ENCODE measurements at places on chromosomes 2 and 18.

DNA sequence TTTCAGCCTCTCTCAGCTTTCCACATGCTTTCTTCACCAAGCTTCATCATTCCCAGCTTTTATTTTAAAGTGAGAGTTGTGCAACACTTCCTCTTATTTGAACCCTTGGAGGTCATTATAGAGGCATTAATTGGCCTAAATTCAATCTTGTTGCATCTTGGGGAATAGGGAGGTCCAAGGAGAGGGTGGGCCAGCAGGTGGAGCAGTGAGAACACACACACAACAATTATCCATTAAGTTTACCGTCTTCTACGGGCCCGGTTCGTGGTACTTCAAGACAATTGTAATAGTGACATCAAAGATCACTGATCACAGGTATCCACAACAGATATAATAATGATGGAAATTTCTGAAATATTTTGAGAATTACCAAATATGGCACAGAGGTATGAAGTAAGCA lies 457.2 kb upstream of the SMIM21 start:
- DNase-seq: no peak

- DNase-seq: no peak
Measured at GRCh38 chr18:6891788-6892187, 162.3 kb downstream of the ARHGAP28 start.

GRCh38 chr18:31410716-31411483 lies 34.3 kb downstream of the DSG4 start:
- no peak for DNase-seq

DNA sequence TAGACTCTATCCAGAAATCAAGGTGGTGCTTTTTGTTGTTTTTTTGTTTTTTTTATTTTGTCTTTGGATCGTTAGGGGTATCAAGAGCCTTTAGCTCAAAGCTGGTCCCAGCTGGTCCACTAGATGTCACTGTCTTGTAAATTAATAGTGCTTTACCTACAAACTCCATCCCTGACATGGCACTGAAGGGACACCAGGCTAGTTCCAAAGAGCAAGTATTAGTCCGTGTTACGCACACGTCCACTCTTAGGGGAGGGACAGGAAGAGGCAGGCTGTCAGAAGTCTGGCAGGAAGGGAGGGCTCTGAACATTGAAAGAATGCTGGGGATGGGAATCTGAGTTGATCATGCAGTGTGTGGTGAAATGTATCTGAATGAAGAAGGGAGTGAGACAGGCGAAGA lies 85.9 kb upstream of the CCBE1 start:
- DNase-seq: peak; percentile 73

GRCh38 chr18:31688606-31689005 lies 4.2 kb upstream of the B4GALT6 start:
- DNase-seq: no peak

GRCh38 chr2:181836583-181836982 lies 54.9 kb upstream of the ITPRID2 start:
- no peak for DNase-seq

DNA sequence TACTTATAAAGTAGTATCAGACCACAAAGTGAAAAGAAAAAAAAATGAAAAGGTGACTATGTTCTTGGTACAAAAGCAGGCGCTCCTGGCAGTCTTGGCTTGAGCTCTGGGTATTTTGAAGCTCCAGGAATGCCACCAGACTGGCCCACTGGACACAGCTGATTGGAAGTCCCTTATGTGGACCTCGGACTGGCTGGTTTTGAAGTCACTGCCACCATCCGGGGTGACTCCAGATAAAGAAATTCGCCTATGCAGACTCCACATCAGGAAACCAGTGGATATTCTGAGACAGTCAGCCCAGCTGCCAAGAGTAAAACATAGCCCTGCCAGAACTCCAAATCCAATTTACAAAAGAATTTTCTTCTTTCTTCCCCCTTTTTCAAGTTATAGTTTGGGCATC lies 28.0 kb downstream of the ACKR3 start:
- DNase-seq: no peak

DNA sequence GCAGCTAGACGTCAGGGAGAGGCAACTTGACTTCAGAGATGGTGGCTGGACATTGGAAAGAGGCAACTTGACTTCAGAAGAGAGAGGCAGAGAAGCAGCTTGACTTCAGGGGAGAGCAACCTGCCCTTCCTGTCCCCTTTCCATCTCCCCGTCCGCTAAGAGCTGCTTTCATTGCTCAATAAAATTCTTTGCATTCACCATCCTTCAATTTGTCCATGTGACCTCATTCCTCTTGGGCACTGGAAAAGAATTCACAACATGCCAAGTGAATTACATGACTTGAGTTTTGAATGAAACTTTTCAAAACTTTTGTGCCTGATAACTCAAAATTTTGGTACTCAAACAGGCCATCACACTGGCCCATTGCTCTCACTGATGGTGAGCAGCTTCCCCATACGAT lies 158.9 kb downstream of the DPP4 start:
- no peak for DNase-seq

GRCh38 chr18:62325806-62326645 lies 916 bp downstream of the TNFRSF11A start:
- no peak for DNase-seq

GRCh38 chr2:228916416-228917090 lies 354.5 kb downstream of the PID1 start:
- DNase-seq: no peak

DNA sequence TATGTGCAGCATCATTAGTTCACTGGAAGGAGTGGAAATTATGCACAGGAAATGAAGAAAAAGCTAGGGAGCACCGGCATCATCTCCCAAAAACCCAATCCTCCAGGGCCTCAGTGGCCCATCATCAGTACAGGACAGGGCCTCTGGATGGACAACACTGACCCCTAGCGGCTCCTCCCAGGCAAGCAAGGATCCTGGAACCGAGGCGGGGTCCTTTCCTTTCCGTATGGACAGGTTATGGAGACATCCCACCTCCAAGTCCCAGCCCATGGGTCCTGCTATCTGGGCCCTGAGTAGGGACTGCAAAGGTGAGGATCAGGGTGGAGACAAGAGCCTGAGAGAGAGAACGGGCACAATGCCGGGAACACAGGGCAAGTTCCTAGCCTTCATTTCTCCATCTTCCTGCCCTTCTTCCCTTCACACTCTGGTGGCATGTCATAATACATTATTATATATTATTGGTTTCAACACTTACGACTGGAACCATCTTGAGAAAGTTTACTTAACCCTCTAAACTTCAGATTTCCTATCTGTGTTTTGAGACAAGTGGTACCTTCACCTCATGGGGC lies 68.2 kb downstream of the ZNF516 start:
- no peak for DNase-seq

DNA sequence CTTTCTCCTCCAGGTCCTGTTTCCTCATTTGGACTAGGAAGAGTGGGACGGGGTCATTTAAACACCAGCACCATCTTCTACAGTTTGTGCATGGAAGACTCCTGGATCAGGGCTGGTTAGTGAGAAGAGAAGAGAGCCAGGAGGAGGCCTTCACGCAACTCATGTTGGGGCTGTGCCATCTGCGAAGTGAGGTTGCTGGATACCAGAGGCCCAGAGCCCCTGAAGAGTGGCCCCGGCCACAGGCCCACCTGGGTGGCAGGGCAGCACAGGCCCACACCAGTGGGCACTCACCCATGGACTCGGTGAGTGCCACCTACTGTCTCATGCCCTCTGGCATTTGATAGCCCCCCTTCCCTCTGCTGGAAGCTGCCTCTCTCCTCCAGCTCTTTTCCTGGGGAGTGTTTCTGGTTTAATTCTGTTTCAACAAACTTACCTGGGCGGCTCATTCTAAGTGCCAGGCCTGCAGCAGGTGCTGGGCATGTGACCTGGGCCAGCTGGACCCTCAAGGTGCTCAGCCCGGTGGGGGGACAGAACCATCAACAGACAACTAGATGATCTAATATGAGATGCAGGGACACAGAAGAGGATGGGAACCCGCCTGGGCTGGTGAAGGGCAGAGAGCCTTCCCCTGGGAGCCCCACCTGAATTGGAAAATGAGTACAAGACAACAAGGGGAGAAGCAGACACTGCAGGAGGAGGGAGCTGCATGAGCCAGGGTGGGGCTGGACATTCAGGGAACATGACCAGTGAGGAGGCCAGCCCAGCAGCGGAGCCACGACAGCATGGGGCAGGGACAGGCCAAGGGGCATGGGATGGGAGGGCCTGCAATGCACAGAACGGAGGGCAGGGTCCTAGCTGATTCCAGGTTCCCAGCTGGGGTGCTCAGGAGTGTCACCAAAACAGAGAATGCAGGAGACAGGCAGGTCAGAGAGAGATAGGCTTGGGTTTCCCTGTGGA lies 70.6 kb downstream of the MARCO start:
- no peak for DNase-seq

DNA sequence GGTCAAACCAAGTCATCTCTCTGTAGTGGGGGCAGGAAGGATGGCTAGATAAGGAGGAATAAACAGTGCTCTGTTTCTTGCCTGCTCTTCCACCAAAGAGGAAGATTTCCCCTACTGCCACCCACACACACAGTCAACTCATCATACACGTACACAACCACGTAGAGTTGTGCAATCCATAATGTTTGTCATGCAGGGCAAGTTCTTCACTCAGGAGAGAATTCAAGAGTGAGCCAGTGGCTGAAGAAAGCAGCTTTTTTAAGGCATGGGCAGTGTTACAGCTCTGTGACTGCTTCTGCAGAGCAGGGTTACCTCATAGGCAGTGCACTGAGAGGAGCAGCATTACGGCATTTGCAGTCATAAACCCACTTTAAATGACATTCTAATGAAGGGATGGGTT lies 283.0 kb downstream of the RND3 start:
- DNase-seq: no peak

DNA sequence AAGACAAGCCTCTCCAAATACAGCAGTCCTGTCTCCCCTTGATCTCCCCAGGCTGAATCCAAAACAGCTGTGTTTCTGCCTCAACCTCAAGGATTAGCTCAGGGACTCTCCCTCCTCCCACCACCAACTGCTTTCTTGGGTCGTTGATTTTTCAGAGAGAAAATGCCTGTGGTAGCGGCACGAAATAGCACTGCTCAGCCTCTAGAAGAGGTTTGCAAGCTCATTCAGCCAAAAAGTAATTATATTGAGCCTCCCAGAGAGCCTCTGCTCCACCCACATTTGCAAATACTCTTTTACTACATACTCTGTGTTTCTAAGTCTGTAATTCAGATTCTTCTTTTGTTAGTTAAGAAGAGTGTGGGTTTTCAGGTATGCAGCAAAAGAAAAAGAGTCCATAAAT lies 396.4 kb upstream of the TNP1 start:
- no peak for DNase-seq

GRCh38 chr2:126359494-126359893 lies 296.5 kb upstream of the GYPC start:
- no peak for DNase-seq

DNA sequence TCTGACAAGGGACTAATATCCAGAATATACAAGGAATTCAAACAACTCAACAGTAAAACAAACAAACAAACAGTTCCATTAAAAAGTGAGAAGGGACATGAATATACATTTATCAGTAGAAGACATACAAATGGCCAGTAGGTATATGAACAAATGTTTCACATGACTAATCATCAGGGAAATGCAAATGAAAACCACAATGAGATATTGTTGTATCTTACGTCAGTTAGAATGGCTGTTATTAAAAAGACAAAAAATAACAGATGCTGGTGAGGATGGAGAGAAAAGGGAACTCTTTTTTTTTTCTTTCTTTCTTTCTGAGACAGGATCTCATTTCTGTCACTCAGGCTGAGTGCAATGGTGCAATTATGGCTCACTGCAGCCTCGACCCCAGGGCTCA lies 175.5 kb downstream of the CAMKMT start:
- no peak for DNase-seq

DNA sequence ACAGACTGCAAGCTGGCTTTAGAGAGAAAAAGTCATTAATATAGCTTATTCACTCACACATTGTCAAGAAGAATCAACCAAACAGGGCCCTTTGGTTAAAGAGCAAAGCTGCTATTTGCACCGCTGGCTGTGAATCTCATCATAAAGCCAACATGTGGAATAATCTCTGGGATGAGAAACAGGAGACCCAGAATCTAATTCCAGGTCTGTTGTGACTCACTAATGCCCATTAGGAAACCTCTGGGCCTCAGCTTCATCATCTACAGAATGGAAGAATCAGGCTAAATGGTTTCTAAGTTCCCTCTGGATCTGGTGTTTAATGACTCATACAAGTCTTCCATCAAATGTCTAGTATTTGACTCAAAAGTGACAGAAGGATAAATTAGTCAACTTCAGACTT lies 591.7 kb upstream of the DDX18 start:
- no peak for DNase-seq

GRCh38 chr2:195535911-195536522 lies 121.0 kb upstream of the SLC39A10 start:
- no peak for DNase-seq

DNA sequence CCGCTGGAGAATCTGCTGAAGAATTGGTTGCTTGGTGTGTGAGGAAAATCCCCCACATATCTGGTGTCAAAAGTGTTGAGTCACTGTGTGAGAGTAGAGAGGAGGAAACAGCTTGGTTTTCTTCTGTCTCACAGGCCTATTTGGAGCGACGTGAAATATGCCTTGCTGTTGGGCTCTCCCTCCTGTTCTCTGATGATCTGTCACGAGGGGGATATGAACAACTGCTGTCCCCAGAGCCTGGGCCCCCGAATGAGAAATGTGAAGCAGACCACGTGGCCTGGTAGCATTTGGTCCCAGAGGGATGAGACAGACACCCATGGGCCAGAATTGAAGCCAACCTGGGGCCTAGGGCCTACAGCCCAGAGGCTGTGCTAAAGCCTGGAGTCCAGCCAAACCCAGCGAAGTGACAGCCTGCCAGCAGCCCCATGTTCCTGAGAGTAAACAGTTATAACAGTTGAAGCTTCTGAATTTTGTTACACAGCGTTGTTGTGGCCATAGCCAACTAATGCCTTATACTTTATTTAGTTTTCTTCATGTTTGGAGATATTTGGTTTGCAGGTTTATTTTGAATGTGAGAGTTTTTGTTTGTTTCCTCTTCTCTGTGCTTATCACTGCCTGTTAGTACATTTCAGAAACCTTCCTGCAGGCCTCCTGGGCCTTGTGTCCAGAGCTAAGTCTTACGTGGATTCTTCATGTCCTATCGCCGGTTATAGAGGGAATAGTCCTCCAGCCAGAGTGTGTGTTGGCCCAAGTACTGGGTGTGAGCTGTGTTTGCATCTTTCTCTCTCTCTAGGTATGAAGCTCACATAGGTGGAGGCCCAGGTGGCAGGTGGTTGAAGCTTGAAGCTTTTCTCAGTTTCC lies 18.7 kb upstream of the COLEC12 start:
- DNase-seq: no peak

- DNase-seq: no peak
Measured at GRCh38 chr2:26925100-26925791, 45.2 kb upstream of the MAPRE3 start.

DNA sequence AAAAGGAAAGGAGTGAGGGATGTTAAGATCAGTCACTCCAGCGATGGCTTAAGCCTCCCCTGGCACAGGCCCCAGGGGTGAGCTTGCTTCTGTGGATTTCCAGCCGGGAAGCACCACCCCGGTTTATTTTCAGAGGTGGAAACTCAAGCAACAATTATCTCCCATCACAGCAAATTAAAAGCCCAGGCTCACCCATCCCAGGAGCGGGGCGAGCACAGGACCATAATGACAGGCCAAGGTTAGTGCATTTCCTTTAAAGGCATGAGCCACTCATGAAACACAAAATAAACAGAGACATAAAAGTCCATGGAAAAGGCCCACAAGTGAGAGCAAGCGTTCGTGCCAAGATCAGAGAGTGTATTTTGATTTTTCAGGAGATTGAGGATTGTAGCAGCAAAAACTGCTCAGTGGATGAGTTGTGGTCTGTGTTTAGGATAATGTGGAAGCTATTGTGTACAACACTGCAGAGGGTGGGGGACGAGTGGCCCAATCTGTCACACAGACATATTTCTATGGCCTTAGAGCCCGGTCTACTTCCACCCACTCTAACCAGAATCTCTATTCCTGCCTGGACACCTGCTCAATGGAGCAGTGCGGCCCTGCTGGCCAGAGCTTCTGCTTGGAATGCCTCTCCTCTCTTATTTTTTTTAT lies 111.4 kb upstream of the CDC42EP3 start:
- DNase-seq: no peak
